Activated CD8-positive, alpha-beta memory T cell treated with anti-CD3 and anti-CD28 coated beads, Interleukin-2, amount 50 U/mL, for 4 hours (primary cell): ENCODE measurements at places on chromosomes 5 and 9.

GRCh38 chr9:34169125-34169524 lies 9.7 kb upstream of the UBAP1 start:
- DNase-seq = no peak

DNA sequence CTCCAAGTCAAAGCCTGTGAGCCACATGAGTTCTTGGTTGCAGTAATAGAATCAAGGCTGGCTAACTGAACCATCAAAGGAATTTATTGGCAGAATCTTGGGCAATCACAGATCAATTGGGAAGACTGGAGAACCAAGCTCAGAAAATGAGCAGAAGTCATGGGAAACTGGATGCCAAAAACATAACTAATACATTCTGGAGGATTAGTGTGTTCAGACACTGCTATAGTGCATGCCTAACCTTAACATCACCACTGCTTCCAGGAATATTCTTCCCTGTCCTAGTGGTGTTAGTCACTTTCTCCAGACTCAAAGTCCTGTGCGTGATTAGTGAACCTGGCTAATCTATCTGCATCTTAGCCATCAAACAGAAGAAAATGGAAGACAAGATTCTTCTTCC lies 843.7 kb downstream of the EFNA5 start:
- no peak for DNase-seq

DNA sequence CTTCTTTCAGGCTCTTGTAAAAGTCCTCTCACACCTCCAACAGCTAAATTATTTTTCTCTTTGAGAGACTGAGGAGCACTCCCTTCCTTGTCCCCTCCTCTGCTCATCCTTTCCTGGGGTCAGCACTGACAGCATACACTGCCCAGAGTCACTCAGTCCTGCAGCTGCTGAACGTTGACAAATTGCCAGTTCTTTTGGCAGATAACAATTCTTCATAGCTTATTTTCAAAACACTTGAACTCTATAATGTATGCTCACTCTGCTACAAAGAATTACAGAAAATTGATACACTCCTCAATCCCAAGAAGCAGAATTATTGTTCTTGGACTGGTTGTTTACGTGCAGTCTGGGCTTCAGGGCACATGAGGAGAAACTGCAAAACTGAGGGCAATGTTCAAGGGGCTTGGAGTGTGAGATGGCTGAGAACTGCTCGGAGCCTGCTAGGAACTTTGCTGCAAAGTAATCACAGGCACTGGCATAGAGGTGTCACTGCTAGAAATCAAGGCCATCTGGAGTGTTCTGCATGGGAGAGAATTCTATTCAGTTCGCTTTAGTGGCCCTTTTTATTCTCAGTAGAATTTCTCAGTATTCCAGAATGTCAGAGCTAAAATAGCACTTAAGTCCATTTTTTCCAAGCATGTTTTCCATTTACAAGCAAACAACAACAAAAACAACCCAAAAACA lies 96.4 kb upstream of the SPOCK1 start:
- no peak for DNase-seq

- DNase-seq = no peak
These were observed 241.6 kb downstream of the SYK start for GRCh38 chr9:91043056-91043810.

GRCh38 chr9:34993502-34994259 lies 4.1 kb downstream of the DNAJB5 start:
- no peak for DNase-seq

DNA sequence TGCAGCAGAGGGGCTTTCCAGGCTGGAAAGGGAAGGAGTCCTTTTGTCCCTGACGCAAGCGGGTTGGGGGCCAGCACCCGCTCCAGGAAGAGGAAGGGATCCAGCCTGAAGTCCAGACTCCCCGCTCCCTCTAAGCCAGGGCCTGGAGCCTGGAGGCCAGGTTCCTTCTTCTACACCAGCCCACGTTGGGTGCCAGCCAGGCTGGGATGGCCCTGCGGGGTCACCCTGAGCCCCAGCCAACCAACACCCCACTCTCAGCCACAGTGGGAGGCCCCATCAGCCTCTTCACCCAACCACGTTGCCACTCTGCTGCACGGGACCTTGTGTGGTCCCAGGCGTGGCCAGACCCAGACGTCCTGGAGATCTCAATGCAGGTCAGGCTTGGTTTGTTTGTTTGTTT lies 970 bp upstream of the FUT7 start:
- DNase-seq = no peak

GRCh38 chr5:171952021-171952420 lies 54.4 kb downstream of the FBXW11 start:
- DNase-seq = no peak

DNA sequence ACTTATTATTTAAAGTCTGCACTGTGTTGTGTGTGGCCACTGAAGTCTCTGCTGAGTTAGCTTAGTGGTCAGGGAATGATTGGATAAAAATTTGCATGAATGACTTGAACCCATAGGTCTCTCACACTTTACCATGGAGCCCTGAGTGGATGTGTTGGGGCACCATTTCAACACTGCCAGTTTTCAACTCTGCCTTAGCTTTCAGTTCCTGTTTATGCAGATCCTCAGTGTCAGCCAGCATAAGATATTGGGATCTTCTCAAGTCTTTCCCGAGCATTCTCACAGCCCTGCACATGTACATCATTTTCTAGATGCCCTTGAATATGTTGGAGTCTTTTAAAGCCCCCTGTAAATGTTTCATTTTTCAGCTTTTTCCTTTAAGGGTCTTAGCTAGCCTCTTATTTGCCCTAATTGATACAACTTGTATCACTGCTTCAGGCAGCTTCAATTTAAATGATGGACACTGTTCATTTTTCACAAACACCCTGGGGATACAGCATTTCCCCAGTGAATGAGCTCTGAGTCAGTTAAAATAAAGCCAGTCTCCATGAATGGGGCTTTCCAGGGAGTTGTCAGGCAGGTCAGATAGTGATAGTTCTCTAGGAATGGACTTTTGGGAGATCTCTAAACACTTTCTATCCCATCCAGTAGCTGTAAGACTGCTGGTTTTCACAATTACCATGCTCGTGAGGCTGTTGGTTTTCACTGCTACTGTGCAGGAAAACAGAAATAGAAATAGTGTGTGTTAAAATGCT lies 211.9 kb upstream of the PAPPA start:
- DNase-seq = no peak

DNA sequence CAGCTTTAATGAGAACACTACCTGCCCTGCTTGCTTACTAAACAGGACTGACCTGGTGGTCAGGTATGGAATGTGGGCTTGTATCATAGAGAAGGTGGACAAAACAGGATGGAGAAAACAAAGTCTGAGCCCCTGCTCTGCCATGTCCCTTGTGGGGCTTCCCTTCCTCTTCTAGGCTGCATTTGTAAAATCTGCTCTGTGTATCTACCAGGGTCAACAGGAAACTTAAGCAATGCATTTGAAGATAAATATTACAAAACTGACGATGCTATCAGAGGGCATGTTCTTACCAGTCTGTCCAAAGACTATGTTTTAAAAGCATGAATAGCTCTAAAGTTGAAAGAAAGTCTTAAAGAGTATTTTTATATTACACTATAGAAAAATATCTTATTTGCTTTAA lies 228.7 kb downstream of the DCP2 start:
- no peak for DNase-seq

- no peak for DNase-seq
These were observed 37.7 kb upstream of the WDR38 start for GRCh38 chr9:124815601-124816000.

DNA sequence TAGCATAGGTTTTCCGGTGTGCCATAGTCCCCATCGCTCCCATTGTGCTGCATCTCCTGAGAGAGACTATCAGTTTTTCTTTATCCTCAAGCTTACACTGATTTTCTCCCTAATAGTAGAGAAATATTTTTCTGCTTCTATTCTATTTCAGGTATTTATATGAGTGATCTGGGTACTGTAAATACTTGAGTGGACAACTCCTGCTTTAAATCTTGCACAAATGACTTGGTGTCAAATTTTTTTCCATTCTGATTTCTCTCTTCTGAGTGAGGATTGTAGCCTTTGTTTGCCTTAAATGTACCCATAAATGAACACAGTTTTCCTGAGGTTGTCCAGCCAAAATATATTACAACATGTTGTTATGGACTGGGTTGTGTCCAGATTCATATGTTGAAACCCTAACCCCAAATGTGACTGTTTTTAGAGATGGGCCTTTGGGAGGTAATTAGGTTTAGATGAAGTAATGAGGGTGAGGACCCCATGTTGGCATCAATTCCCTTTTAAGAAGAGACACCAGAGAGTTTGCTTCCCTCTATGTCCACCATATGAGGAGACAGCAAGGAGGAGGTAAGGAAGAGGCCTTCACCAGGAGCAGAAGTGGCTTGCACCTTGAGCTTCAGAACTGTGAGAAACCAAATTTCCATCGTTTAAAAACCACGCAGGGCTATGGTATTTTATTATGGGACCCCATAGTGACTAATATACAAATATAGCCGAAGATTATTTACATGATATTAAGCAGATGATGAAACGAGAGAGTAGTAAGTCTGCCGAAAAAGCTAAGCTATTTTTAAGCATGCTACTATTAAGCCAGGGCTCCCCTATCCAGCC lies 336.4 kb upstream of the MPDZ start:
- DNase-seq = no peak

DNA sequence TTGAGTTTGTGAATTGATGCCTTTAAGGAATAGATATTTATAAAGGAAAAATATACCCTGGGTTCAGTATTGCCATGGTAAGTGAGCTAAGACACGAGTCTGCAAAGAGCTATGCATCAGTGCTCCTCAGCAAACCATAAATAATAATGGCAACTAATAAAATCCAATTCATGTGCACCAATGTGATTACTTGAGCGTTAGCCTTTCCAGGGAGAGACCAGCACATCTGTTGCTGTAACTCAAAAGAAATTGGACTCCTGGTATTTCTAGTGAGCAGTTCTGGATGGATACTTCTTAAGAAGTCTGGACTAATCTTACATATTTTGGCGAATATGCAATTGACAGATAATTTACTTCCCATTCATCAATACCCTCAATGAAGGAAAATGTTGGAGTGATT lies 373.3 kb downstream of the ARHGEF28 start:
- no peak for DNase-seq

- no peak for DNase-seq
These were observed 545.2 kb downstream of the CSNK1G3 start for GRCh38 chr5:124056991-124057723.

- DNase-seq = no peak
These were observed 6.0 kb upstream of the PRRT1B start for GRCh38 chr9:131539223-131539923.

DNA sequence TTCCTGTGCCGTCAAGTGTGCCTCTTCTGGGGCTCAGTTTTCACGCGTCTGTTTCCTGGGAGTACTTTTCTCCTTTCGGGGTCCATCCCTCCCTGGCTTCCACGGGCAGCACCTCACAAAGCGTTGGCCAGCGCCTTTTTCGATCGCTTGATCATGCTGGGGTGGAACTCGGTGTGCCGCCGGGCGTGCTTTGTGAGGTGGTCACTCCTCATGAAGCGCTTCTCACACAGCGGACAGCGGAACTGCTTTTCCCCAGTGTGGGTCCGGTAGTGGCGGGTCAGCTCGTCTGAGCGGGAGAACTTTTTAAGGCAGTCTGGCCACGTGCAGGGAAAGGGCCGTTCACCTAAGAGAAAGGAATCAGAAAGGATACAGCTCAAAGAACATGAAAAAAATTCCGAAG lies 26.8 kb downstream of the KLF9 start:
- no peak for DNase-seq
